ENCODE measurements at places on chromosomes 4 and X.

DNA sequence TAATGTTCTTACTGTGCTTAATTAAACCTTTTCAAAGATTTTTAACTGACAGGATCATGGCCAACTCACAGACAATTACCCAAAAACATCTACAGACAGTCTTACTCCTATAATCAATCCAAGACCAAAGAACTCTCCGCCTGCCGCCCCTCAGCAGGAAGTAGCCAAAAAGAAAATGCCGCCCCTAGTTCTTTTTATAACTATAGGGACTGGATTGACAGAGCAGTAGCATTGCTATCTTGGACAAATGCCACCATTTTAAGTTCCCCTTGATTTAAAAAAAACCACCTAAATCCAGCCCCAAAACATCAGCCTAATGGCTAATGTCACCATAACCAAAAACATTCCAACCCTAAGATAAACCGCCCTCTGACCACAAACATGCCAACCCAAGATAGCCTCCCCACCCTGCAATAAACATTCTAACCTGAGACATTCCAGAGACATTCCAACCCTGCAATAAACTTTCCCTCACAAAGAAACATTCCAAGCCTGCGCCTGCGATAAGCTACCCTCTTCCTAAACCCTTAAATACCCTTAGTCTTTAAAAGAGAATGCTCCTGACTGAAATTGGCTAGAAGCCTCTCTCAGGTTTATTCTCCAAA lies 77.0 kb downstream of the COQ2 start:
- DNase-seq: no peak

- no peak for DNase-seq
Observed at GRCh38 chr4:142405695-142406498, 440.2 kb downstream of the INPP4B start.

DNA sequence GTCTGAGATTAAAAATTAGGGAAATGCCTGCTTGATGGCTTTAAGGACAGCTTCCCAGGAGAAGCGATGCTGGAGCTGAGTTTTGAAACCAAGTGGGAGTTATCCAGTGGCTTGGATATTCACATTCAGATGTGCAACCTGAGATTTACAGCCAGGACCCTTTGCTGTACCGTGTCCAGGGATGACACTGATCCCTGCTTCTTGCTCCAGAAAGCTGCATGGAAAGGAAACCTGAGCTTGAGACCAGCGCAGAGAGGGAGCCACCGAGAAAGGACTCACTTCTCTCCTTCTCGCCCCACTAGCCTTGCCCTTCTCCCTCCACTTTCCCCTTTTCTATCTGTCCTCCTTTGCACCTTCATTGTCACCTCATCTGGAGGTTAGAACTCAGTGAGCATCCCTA lies 254.5 kb upstream of the PPARGC1A start:
- no peak for DNase-seq

- DNase-seq: no peak
Observed at GRCh38 chrX:72470532-72471223, 102.0 kb downstream of the HDAC8 start.

DNA sequence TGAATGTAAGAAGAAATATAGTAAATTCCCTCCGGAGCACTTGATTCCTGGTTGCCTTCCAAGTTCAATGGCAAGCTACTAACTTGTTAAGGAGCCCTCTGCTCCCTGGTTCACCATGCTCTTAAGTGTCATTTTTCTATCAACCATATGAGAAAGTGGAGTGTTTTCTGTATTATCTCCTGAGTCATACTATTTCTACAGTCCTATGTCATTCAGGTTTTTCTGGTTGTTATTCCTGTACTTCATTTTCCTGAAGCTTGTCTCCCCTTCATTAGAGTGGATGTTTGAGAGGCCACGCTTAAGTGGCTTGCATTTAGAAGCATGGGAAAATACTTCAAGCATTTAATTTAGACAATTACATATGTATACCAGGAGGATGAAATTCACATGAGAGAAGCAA lies 14.7 kb upstream of the EPGN start:
- DNase-seq: no peak

DNA sequence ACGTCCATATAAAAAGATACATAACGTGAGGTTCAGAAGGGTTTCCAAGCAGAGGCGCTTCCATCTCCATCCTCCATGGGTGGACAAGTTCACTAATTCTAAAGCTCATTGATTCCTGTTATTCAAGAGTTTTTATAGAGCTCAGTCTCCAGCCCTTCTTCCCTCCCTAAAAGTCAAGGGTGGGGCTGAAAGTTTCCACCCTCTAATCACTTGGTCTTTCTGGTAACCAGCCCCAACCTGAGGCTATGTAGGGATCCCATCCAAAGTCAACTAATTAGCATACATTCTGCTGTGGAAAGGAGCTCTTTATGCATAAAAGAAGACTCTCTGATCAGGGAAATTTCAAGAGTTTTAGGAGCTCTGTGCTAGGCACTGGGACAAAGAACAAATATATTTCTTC lies 46.9 kb upstream of the VEGFC start:
- peak; percentile 43 for DNase-seq

DNA sequence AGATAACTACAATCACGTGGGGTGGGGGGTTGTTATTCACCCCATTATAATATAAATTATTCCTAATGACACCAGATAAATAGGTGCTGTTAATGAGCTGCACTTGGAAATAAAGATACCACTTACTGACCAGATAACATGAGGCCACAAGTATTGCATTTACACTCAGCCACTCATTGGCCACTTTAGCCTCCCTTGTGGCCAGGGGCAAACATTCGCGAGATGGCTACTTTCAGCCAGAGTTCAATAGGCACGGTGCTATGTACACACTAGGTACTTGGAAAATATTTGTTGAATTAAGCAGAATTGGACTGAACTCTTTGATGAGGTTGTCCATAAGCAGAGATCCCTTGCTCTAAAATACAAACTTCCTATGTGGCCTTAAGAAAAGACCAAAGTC lies 713.7 kb upstream of the TENM3 start:
- no peak for DNase-seq

GRCh38 chr4:52507774-52508173 lies 151.3 kb downstream of the USP46 start:
- peak; percentile 29 for DNase-seq

GRCh38 chr4:8340781-8341241 lies 71.3 kb downstream of the HTRA3 start:
- peak; percentile 76 for DNase-seq

DNA sequence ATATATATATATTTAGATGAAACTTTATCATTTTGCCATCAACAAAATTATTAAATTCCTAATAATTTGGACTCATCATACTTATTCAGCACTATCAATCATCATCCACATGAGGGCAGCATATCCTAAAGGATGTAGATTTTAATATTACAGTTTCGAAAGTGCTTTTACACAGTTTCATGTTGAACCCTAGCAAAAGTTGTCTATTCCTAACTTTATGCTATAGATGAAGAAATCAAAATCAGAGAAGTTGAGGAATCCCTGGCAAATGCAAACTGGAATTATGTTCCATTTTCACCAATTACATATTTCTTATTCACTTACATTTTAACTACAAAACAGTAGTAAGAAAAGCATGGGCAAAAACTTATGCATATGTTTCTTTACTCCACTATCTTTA lies 36.6 kb upstream of the UGT2A1 start:
- no peak for DNase-seq

- no peak for DNase-seq
Observed at GRCh38 chr4:184635381-184635780, 13.9 kb downstream of the CASP3 start.

- no peak for DNase-seq
Observed at GRCh38 chr4:15963576-15963975, 601 bp upstream of the FGFBP2 start.

- DNase-seq: peak; percentile 61
Observed at GRCh38 chrX:288561-288991, 7.4 kb downstream of the PLCXD1 start.

DNA sequence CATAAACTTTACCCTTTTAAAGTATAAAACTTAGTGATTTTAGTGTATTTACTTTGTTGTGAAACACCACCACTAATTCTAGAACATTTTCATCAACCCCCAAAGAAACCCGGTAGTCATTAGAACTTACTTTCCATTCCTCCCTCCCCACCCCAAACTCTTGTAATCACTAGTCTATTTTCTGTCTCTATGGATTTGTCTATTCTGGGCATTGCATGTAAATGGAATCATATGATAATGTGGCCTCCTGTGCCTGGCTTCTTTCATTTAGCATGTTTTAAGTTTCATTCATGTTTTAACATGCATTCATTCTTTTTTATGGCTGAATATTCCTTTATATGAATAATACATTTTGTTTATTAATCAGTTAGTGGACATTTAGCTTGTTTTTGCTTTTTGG lies 27.8 kb downstream of the BMP2K start:
- no peak for DNase-seq

DNA sequence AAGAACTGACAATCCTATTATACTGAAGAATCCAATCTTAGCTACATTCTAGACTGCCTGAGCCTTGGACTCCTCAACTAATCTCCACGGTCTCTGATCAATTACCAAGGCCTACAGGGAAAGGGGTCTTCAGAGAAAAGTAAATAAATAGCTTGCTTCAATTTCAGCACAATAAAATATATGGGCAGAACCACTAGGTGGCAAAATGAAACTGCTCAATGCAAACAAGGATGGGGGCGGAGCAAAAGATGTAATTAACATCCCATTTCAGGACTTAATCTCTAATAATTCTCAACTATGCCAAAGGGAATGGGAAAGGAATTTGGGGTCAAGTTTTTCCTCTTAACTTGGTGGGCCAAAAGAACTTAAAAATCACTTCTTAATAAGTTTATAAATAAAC lies 78.4 kb upstream of the MAP3K15 start:
- no peak for DNase-seq

DNA sequence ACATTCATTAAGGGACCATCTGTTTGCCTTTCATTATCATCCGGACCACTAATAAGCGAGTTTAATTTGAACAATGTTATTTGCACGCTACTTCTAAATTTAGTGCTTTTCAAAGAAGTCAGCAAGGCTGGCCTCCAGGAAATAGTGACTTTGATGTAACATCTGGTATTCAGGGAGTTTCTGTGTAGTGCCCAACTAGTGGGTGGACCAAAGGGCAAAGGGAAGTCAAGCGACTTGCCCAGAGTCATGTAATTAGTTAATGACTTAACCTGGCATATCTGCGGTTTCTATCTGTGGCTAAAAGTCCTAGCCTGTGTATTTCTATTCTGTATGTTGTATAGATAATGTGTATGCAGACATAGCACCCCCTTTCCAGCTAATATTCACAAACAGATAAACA lies 56.3 kb upstream of the LCORL start:
- DNase-seq: no peak

DNA sequence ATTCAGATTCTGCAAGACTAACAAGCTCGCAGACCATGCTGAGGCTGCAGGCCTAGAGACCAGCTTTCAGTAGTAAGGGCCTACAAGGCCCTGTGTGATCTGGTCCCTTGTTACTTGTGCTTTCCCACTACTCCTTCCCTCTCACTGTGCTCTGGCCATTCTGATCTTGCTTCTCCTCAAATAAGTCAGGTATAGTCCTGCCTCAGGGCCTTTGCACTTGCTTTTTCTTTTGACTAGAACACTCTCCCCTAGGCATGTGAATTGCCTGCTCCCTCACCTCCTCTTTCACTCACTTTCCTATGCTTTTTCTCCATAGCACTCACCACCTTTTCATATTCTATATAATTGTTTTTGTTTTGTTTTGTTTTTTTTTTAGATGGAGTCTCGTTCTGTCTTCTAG lies 22.2 kb downstream of the AKAP14 start:
- no peak for DNase-seq

GRCh38 chr4:48949086-48949485 lies 37.0 kb upstream of the CWH43 start:
- no peak for DNase-seq

Data from osteoblast (primary cell).